MG63 (cell line): ENCODE measurements at places on chromosomes 2 and 18. TPM values are rescaled to one million over a fixed set of nuclear protein-coding genes. Genes with fewer than 3 reads are reported as not detected.

The ALPI gene
- total RNA-seq = not detected in 2 replicates

The SERPINB12 gene
- not detected in 2 replicates for total RNA-seq

The ANKRD30BL gene
- not detected in 2 replicates for total RNA-seq

- DNase-seq = no peak
Observed at GRCh38 chr2:196827356-196827755, 18.2 kb upstream of the C2orf66 start.

DNA sequence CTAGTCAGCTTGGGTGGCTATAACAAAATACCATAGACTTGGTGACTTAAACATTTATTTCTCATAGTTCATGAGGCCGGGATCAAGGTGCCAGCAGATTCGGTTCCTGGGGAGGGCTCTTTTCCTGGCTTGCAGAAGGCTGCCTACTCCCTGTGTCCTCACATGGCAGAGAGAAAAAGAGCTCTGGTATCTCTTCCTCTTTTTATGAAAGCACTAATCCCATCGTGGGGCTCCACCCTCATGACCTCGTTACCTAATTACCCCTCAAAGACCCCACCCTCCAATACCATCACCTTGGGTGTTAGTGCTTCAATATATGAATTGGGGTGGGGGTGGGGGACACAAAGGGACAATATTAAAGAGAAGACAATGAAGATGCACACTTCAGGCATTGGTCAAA, 67.1 kb upstream of the CCBE1 start:
- peak; percentile 25 for DNase-seq

GRCh38 chr18:34018336-34018735, 206.4 kb downstream of the NOL4 start:
- no peak for DNase-seq

DNA sequence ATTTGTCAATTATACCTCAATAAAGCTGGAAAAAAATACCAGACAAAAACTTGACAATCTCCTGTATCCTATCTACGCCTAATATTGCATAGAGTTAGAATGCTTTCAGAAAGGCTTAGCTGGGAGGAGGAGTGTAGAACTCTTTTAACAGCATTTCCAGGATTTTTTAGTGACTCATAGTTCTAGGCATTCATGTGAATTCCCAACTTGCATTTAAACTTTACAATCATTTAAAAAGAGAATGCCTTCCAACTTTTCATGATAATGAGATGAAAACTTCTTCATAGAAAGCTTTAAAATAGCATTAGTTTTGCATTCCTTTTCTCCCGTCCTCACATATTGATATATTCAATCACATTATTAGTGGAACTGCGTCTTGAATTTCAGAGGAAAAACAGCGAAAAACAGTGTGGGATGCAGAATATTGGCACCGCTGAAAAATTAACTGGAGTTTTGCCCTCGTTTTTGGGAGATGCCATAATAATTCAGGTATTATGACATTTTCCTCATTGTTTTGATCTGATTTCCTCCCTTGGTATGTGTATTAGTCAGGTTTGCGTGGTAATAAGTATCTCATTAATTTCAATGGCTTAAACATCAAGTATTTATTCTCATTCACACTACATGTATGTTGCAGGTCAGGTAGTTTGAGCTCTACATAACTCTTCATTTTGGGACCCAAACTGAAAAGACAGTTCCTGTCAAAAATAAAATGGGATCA, 293.2 kb upstream of the FIGN start:
- no peak for DNase-seq

DNA sequence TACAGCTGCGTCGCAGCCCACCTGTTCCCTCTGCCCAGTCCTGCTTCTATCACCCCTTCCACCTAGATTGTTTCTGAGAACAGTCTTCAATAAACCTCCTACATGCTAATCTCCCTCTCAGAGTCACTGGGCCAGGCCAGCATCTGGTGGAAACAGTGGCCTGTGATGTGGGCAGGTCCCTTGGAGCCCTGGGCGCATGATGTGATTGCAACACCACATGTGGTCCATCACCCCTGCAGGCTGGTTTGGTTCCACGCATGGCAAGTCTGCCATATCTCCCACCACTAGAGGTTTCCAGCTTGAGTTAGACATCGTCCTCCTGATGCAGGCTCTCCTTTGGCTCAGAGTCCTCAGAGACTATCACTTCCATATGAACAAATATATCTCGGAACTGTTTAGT, 83.5 kb downstream of the PRKCE start:
- DNase-seq = no peak

DNA sequence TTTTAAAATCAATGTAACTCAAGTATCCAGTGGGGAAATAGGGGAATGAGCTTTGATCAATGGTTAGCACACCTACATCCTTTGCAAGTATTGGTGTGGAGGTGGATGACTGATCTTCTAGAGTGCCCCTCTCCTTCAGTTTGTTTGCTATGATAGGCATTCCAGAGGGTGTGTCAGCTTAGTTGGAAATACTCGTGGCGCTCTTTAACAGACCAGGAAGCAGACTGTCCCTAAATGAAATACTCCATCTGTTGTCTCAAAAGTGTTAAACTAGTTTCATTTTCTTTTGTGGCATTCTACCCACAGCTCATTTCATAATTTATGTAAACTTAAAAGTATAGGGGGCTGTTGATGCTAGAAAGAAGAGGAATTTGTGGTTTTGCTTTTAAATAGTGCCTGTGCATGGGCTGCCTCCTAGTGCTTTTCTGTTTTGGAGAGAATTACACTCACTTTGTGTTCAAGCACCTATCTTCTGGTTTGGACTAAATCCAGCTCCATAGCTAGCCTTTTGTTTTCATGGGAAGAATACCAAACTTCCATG, 66.2 kb downstream of the STAT1 start:
- DNase-seq = peak; percentile 25

DNA sequence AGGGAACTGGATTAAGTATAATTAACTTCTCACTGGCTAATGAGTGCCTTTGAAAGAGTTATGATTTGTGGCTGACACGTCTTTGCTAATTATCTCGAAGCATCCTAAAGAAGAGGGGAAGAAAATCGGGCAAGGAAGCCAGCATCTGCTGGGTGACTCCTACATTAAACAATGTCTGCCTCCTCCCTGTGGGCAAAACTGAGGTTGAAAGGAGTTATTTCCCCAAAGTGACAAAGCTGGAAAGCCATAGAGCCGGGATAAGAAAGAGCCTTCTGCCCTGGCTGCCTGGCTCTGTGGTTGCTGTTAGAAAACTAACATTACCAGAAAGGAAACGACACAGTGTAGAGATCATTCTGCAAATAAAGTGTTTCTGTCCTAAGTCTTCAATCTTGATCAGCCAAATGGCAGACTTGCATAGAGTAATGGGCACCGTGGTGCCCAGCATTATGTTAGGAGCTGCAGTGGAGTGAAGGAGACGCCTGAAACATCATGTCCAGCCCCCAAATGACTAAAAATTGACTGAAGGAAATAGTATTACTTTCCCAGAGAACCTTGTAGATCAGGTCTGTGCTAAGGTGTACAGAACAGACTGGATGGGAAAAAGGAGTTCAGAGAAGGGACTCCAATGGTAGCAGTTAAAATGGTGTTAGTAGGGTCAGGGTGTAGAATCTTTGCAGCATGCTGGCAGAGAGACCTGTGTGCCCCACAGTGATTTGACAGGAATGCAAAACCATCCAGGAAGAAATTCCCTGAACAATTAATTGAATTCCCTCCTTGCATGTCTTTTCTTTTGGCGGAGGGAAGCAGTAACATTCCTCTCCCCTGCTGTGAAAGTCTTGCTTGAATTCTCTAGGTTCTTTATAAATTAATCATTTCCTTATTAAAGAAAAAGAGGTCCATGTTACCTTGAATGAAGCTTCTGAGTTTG, 44.4 kb downstream of the ALPK2 start:
- peak; percentile 62 for DNase-seq

DNA sequence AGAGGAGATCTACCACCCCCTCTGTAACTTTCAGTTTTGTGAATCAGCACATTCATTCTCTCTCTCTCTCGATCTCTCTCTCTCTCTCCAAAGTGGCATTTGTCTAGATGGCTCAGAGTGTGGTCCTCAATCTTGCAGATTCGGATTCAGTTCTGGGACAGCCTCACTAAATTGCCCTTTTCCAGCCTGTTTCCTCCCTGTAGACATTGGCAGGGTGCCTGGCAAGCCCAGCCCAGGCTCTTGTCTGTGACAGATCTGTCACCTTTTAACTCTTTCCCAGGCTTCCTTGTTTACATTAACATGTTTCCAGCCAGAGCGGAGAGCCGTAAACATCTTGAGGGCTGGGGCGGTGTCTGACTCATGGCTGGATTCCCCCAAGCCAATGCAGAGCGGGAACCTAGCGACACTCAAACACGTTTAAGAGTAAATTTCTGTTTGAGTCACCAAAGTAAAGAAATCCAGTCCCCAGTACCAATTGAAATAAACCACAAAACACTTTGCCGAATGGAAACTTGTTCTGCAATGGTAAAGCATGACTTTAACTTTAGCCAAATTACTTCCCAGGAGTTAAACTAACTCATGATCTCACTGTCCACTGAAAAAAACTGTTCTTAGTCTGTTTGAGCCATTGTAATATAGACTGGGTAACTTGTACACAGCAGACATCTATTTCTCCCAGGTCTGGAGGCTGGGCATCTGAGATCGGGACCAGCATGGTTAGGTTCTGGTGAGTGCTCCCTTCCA, 6.6 kb upstream of the CYP27C1 start:
- DNase-seq = peak; percentile 88

GRCh38 chr2:11203480-11203879, 48.2 kb downstream of the SLC66A3 start:
- no peak for DNase-seq
